ENCODE measurements at places on chromosomes 3 and 15.

GRCh38 chr15:68525815-68526214 lies 53.0 kb upstream of the CORO2B start:
- DNase-seq = no peak

GRCh38 chr3:5314897-5315296 lies 127.4 kb downstream of the EDEM1 start:
- DNase-seq = no peak

- DNase-seq = no peak
Measured at GRCh38 chr3:129603561-129603942, 2.9 kb downstream of the PLXND1 start.

GRCh38 chr15:22887157-22887951 lies 48.9 kb downstream of the NIPA2 start:
- DNase-seq = no peak

DNA sequence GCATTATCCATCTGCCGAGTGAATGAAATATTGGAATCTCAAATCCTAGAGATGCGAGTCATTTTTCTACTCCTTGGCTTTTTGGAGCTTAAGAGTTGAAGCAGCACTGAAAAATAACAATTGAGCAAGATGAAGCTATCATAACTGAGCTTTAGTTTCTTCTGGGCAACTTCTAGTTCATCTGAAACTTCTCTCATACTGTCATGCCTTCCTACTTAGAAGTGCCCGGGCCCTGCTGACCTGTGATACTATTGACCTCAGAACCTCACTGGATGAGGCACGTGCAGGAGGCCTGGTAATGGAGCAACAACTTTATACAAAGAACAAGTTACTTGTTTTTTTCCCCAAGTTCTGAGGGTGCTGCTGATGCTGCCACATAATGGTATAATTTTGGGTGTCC lies 48.5 kb upstream of the P3H2 start:
- no peak for DNase-seq

GRCh38 chr3:175777965-175778364 lies 918.8 kb downstream of the NAALADL2 start:
- DNase-seq = peak; percentile 86

DNA sequence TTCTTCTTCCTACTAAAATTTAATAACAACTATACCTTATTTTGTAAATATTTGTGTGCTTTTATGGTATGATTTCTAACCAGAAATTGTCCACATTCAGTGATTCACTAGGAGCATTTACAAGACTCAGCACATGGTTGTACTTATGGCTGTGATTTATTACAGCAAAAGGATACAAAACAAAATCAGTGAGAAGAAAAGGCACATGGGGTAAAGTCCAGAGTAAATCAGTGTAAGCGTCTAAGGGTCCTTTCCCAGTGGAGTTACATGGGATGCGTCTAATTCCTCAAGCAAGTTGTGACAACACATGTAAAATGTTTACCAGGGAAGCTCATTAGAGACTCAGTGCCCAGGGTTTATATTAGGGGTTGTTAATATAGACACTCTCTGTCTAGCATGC lies 31.1 kb downstream of the RNF13 start:
- no peak for DNase-seq

DNA sequence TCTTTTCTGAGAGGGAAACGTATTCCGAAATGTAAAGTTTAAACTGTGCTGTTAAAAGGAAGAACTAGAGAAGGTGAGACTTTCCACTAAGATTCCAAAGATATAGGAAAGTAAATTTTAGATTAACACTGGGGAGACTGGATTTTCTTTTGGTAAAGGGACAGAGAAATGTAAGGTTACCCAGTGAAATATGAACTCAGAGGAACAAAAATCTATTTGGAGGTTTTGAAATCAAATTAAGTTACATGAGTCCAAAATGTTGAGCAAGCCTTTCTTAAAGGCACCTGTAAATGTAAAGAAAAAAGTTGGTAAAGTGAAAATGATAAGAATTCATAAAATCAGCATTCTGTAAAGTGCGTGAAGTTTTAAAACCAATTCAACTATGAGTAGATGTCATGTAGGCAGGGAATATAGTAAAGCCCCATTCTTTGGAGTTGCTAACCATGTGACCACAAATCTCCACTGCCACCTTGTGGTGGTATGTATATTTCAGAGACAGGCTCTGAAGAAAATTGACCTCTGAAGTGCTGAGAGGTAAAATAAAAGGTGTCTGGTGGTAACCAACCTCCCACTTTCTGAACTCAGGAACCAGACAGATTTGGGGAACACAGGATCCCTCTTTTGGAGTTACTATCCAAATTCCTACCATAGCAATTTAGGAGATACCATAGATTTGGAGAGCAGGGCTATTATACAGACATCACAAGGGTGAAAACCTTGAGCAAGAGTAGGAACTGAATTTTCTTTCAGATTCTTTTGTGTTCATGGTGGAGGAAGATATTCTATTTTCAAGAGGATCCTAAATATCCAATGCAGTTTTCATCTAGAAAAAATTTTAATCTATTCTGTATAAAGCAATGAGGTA lies 215.3 kb downstream of the ROBO2 start:
- DNase-seq = peak; percentile 18

DNA sequence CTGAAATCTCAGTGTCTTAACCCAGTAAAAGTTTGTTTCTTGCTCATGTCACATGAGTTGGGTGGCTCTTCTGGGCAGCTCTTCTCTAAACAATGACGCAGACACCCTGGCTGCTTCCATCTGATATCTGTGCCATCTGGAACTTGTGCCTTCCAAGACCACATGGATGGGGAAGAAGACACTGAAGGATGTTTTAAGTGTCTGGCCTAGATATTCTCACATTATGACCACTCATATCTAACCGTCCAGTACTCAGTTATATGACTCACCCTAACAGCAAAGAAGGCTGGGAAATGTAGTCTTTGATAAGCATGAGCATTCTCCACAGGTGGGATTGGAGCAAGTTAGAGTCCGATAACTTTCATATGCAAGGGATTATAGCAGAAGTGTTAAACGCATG lies 66.4 kb downstream of the RYR3 start:
- DNase-seq = no peak

- no peak for DNase-seq
Measured at GRCh38 chr15:50259276-50259675, 6.2 kb downstream of the HDC start.

GRCh38 chr3:197592361-197593045 lies 36.7 kb upstream of the BDH1 start:
- no peak for DNase-seq

DNA sequence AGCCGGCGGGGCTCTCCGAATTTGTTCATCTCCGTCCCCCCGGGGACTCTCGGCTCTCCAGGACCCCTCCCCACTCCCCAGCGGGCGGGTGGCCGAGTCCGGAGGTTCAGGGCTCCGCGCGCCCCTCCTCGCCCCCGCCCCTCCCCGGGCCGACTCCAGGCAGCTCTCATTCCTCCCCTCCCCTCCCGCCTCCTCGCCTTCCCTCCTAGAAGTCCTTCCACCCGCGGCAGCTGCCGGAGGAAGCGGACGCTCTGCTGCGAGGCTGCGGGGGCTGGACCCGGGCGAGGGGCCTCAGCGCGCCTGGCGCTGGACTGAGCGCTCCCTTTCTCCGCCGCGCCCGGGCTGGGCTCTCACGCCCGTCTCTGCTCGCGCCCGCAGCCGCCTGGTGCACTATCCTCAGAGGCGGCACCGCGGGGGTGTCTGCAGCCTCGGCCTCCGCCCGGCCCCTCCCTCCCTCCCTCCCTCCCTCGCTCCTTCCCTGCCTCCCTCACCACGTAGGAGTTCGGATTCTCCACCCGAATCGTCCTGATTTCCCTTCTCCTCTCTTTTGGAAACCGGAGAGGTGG lies at the start of gene ROBO2:
ROBO2 (plus strand) TSS at position 494 of the 566 bp plus-strand sequence. CDS start 687 bp downstream, outside the sequence.
- no peak for DNase-seq

DNA sequence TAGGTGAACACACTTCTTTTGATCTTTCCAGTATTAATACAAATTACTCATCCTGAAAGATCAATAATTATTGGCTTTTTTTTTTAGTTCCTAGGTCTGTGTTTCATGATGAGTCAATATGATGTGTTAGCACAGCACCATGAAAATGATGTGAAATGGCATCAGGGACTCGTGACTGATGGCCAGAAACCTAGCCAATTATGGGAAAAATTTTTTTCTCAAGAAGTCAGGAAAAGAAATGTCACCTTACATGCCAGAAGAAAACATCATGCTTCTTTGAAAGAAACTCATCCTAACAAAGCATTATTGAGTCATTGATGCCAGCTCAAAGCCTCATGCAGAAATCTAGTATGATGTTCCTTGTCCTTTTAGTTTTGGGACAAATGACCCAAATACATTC lies 468.3 kb upstream of the CBLB start:
- DNase-seq = no peak

DNA sequence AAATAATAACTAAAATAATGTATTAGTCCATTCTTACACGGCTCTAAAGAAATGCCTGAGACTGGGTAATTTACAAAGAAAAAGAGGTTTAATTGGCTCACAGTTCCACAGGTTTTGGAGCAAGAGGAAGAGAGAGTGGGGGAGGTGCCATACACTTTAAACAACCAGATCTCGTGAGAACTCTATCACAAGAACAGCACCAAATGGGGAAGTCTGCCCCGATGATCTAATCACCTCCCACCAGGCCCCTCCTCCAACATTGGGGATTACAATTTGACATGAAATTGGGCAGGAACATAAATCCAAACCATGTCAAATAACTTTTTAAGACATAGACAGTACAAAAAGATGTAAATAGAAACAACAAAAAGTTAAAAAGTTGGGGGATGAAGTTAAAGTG lies 63.2 kb downstream of the ILDR1 start:
- DNase-seq = no peak

- DNase-seq = no peak
Measured at GRCh38 chr3:134328147-134328591, 46.1 kb downstream of the AMOTL2 start.

DNA sequence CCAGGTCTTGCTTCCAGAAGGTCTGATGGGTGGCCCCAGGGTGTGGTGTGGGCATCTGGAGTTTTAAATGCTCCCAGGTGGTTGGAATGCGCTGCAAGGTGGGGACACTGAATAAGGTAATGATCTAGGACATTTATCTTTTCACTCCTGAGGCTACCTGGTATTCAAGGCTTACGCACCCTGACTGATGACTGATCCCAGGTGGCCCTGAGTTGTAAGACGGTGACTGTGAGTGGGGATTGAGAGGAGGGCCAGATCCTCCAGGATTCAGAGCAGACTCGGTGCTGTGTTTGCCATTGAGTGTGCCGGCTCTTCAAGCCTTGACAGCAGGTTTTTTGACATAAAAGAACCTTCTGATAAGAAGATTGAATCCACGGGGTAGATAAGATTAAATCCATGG lies 40.3 kb downstream of the SLC6A20 start:
- no peak for DNase-seq
